Keratinocyte (primary cell): ENCODE measurements at places on chromosomes 5 and 9. TPM values are rescaled to one million over a fixed set of nuclear protein-coding genes. Genes with fewer than 3 reads are reported as not detected.

GRCh38 chr9:98600631-98601030, 108.1 kb downstream of the GABBR2 start:
- no peak for DNase-seq
- H3K27me3 ChIP-seq, result peaks cover 30% of the 10 kb centered on the region
- no peak overlapping the region for H3K27ac ChIP-seq

GRCh38 chr5:118791926-118792734, 196.2 kb downstream of the DTWD2 start:
- DNase-seq, result peak; percentile 4
- no peak overlapping the region for H3K4me3 ChIP-seq
- H3K27me3 ChIP-seq, result no peaks in the 10 kb centered on the region
- H3K27ac ChIP-seq, result no peak overlapping the region
- H3K4me1 ChIP-seq, result no peaks in the 10 kb centered on the region

GRCh38 chr9:90629991-90630390, 12.6 kb downstream of the DIRAS2 start:
- peaks cover 9% of the 10 kb centered on the region for H3K27me3 ChIP-seq
- H3K36me3 ChIP-seq, result no peaks in the 10 kb centered on the region
- no peak overlapping the region for H3K4me3 ChIP-seq
- no peak for DNase-seq

DNA sequence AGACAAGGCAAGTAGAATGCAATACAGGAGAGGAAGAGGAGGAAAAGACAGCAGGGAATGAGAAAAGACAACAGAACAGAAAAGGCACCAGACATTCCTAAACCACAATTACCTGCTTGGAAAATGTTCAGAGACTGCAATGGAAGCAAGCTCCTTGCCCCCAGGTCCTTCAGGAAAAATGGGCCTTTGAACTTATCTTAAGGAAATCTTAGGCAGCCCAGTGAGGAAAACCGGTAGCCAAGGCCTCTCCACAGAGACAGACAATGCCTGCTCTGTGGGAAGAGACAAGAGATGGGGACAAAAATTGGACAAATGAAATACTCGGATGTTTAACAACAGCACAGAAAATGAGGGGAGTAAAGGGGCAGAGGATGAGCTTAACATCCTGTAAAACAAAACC, 31.2 kb downstream of the HTR4 start:
- H3K27ac ChIP-seq, result no peak overlapping the region
- H3K4me1 ChIP-seq, result peaks cover 17% of the 10 kb centered on the region
- no peaks in the 10 kb centered on the region for H3K36me3 ChIP-seq
- H3K4me3 ChIP-seq, result no peak overlapping the region

- no peak overlapping the region for H3K4me3 ChIP-seq
- no peak overlapping the region for H3K27ac ChIP-seq
- H3K4me1 ChIP-seq, result peaks cover 20% of the 10 kb centered on the region
- no peak for DNase-seq
- H3K27me3 ChIP-seq, result peaks cover 28% of the 10 kb centered on the region
Observed at GRCh38 chr5:475704-476101, 32.7 kb downstream of the EXOC3 start.

DNA sequence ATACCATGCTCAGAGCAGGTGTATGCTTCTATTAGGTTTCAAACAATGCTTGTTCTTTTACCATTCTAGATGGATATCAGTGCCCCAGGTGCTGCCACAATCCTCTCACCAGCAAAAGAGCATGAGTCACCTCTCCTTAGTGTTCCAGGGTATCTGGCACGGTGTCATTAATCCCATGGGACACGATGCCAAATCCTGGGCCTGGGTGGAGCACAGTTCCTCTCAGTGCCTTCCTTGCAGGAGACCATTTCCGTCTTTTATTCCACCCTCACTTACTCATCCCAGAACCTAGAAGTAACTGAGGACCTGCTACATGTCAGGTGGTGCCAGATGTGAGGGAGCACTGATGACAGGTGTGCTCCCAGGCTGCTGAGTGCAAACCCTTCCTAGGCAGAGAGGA, 1.3 kb upstream of the OR13J1 start:
- DNase-seq, result no peak
- peaks cover 6% of the 10 kb centered on the region for H3K4me1 ChIP-seq
- H3K36me3 ChIP-seq, result no peaks in the 10 kb centered on the region
- H3K27ac ChIP-seq, result no peak overlapping the region
- H3K4me3 ChIP-seq, result no peak overlapping the region

GRCh38 chr9:135993765-135994500, 32.8 kb upstream of the UBAC1 start:
- H3K4me3 ChIP-seq, result no peak overlapping the region
- no peak overlapping the region for H3K27ac ChIP-seq
- peaks cover 10% of the 10 kb centered on the region for H3K4me1 ChIP-seq
- no peak for DNase-seq

- H3K27ac ChIP-seq, result no peak overlapping the region
- no peaks in the 10 kb centered on the region for H3K36me3 ChIP-seq
- no peak overlapping the region for H3K4me3 ChIP-seq
- no peaks in the 10 kb centered on the region for H3K4me1 ChIP-seq
- H3K27me3 ChIP-seq, result no peaks in the 10 kb centered on the region
Observed at GRCh38 chr5:7245121-7245651, 150.8 kb upstream of the ADCY2 start.

DNA sequence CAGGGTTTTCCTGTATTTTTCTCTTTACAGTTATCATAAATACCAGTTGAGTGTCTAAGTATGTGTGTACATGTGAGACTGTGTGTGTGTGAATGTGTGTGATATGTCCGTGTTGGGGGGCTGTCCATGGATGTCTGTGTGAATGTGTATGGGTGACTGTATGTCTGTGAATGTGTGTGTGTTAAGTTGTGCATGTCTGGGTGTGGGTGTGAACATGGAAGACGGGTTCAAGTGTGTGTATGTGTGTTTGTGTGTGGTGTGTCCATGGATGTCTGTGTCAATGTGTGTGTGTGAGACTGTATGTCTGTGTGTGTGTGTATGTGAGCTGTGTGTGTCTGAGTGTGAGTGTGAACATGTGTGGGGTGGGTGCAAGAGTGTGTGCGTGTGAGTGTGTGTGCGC, 55.0 kb downstream of the VAV2 start:
- no peak for DNase-seq
- no peak overlapping the region for H3K27ac ChIP-seq
- H3K4me1 ChIP-seq, result no peaks in the 10 kb centered on the region
- H3K27me3 ChIP-seq, result no peaks in the 10 kb centered on the region
- H3K36me3 ChIP-seq, result peaks cover 17% of the 10 kb centered on the region

DNA sequence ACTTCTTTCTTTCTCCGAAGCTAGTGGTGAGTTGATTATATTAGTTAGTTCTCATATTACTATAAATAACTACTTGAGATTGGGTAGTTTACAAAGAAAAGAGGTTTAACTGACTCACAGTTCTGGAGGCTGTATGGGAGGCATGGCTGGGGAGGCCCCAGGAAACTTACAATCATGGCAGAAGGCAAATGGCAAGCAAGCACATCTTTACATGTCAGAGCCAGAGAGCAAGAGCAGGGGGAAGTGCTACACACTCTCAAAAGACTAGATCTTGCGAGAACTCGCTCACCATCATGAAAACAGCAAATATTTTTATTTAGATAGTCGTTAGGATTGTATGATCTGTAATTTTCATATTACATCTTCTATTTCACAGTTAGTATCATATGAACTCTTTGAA, 711.2 kb downstream of the PTPRD start:
- no peak for DNase-seq
- no peaks in the 10 kb centered on the region for H3K36me3 ChIP-seq
- H3K27ac ChIP-seq, result no peak overlapping the region
- no peaks in the 10 kb centered on the region for H3K4me1 ChIP-seq
- H3K27me3 ChIP-seq, result no peaks in the 10 kb centered on the region
- H3K4me3 ChIP-seq, result no peak overlapping the region

GRCh38 chr9:93161786-93162562, 22.0 kb upstream of the WNK2 start:
- no peaks in the 10 kb centered on the region for H3K36me3 ChIP-seq
- DNase-seq, result no peak
- H3K27me3 ChIP-seq, result no peaks in the 10 kb centered on the region
- no peaks in the 10 kb centered on the region for H3K4me1 ChIP-seq
- H3K4me3 ChIP-seq, result no peak overlapping the region

GRCh38 chr5:43171451-43171850, 20.6 kb upstream of the NIM1K start:
- H3K4me1 ChIP-seq, result no peaks in the 10 kb centered on the region
- no peaks in the 10 kb centered on the region for H3K27me3 ChIP-seq
- peaks cover 5% of the 10 kb centered on the region for H3K36me3 ChIP-seq
- H3K4me3 ChIP-seq, result no peak overlapping the region
- H3K27ac ChIP-seq, result no peak overlapping the region

- peaks cover 4% of the 10 kb centered on the region for H3K27me3 ChIP-seq
- no peaks in the 10 kb centered on the region for H3K4me1 ChIP-seq
- no peak for DNase-seq
- no peak overlapping the region for H3K27ac ChIP-seq
- no peaks in the 10 kb centered on the region for H3K36me3 ChIP-seq
Observed at GRCh38 chr5:69007163-69007562, 86.7 kb upstream of the SLC30A5 start.

DNA sequence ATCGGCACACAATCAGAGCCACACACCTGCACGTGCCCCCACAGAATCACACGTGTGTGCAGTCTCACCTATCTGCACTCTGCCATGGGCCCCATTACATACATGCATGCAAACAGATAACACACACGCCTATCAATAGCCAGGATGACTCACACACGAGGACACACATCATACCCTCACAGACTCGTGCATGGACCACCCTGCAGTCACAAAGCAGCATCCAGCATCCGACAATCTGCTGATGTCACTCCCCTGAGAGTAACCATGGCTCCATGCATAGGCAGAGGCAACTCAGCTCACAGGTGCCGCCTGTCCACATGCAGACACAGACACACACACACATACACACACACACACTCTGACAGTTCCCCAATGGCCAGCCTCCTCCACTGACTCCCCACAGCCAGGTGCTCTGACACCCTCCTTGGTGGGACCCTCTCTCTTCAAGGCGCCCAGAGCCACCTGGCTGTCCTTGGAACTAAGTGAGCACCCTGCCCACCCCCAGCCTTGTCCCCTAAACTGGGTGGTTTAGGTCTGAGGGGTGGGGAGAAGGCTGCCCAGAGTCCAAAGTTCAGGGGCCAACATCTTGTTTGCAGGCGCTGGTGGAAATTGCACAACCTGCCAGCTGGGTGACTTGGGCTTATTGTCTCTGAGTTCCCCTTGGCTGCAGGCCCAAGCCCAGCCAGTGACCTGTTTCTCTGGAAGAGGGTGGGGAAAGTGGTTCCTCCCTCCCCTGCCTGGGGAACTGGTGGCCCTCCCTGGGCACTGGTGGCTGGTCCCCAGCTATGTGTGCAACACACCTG, 34.6 kb upstream of the NEK6 start:
- no peak overlapping the region for H3K4me3 ChIP-seq
- H3K27me3 ChIP-seq, result peaks cover 8% of the 10 kb centered on the region
- no peaks in the 10 kb centered on the region for H3K4me1 ChIP-seq
- no peak overlapping the region for H3K27ac ChIP-seq
- no peak for DNase-seq
- no peaks in the 10 kb centered on the region for H3K36me3 ChIP-seq

- H3K4me3 ChIP-seq, result no peak overlapping the region
- no peak for DNase-seq
- no peaks in the 10 kb centered on the region for H3K36me3 ChIP-seq
- peaks cover 11% of the 10 kb centered on the region for H3K4me1 ChIP-seq
Observed at GRCh38 chr9:4796988-4797853, 4.5 kb downstream of the RCL1 start.

DNA sequence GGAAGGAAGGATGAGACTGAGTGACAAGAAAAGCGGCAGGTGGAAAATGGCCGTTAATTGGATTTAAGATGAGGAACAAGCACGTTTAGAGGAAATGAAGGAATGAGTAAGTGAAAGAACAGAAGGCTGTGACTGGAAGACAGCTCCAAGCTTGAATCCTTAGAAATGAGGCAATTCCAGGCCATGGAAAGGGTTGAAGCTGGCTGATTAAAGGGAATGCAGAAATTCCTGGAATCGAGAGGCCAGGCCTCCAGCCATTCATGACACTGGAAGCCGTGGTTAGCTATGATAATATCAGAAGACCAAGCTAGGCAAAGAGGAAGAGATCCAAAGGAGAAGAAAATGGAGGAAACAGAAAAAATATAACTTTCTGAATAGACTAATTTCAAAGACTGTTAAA, 84.2 kb downstream of the ARL15 start:
- H3K27me3 ChIP-seq, result no peaks in the 10 kb centered on the region
- no peak overlapping the region for H3K27ac ChIP-seq
- no peaks in the 10 kb centered on the region for H3K4me1 ChIP-seq

GRCh38 chr9:126722252-126722921, 82.5 kb upstream of the ZBTB43 start:
- H3K27me3 ChIP-seq, result no peaks in the 10 kb centered on the region
- H3K36me3 ChIP-seq, result no peaks in the 10 kb centered on the region
- H3K4me1 ChIP-seq, result peaks cover 12% of the 10 kb centered on the region

- H3K36me3 ChIP-seq, result peaks cover 15% of the 10 kb centered on the region
- peaks cover 5% of the 10 kb centered on the region for H3K4me1 ChIP-seq
- no peak overlapping the region for H3K27ac ChIP-seq
- no peak overlapping the region for H3K4me3 ChIP-seq
- no peak for DNase-seq
Observed at GRCh38 chr5:150059623-150060022, 26.7 kb downstream of the CSF1R start.

DNA sequence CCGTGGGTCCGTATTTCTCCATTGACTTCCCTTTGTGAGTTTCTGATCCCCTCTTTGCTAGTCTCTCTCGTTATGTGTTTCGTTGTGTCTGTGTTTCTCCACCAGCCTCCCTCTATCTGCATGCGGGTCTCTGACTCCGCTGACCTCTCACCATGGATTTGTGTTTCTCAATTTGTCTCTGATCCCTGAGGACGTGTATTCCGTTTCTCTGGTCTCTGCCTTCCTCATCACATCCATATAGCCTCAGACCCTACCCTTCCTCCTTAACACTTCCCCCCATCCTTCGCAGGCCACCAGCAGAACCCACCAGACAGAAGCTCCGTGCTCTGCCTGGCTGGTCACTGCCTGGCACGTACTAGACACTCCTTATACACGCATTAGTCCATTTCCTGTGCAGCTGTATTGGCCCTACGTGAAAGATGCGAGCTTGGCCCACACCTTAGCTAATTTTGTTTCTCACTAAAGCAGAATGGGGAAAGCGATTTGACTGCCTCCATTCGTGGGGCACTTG, 631 bp downstream of the B4GALT7 start:
- H3K4me1 ChIP-seq, result peaks cover 7% of the 10 kb centered on the region
- no peaks in the 10 kb centered on the region for H3K27me3 ChIP-seq
- H3K4me3 ChIP-seq, result peak overlapping the region; percentile 88
- H3K36me3 ChIP-seq, result peaks cover 16% of the 10 kb centered on the region
- no peak for DNase-seq
- peak overlapping the region; percentile 74 for H3K27ac ChIP-seq

DNA sequence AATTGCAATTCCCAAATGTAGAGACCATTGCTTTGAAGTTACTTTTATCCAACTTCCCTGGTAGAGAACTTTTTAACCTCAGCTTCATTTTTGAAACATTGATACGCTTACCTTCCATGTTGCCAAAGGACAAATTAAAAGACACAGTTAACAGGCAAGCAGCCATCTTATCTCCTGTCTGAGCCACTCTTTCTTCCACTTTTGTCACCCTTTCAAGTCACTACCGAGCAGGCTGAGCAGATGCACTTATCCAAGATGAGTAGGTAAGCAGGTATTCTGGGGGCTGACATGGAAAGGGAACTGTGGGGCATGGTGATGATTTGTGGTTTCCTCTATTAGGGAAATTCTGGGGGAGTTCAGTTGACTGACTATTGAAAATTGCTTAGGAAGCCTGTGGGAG, 66.7 kb downstream of the DOCK2 start:
- H3K4me1 ChIP-seq, result no peaks in the 10 kb centered on the region
- DNase-seq, result no peak
- no peaks in the 10 kb centered on the region for H3K36me3 ChIP-seq
- no peak overlapping the region for H3K27ac ChIP-seq
- no peaks in the 10 kb centered on the region for H3K27me3 ChIP-seq

Gene PAEP
- not detected in 3 replicates for polyA plus RNA-seq

Gene RGMB
- polyA plus RNA-seq, result 8.5 to 28.7 TPM (median 16.3 TPM) in 3 replicates

Gene BHMT2
- polyA plus RNA-seq, result not detected in 3 replicates
